ENCODE measurements at places on chromosomes 16 and 17.

- DNase-seq = no peak
Measured at GRCh38 chr17:40577611-40578065, 12.4 kb upstream of the CCR7 start.

- no peak for DNase-seq
Measured at GRCh38 chr16:50841081-50841886, 99.4 kb downstream of the CYLD start.

DNA sequence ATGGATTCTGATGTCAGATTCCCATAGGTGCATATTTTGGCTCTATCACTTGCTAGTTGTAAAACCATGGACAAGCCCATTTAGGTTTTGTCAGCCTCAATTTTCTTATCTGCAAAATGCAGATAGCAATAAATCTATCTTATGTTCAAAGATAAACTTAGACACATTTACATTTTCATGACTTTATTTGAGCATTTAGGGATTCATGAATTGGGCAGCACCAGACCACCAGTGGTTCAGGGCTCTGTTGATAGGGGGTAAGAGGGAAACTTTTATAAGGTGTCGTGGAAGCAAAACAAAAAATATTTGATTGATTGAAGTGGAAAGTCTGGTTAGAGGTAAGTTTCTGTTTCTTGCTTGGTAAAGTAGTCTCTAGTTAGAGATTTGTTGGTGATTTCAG lies 17.3 kb downstream of the ARHGAP44 start:
- no peak for DNase-seq

- DNase-seq = no peak
Measured at GRCh38 chr16:51967646-51968045, 579.3 kb downstream of the TOX3 start.

DNA sequence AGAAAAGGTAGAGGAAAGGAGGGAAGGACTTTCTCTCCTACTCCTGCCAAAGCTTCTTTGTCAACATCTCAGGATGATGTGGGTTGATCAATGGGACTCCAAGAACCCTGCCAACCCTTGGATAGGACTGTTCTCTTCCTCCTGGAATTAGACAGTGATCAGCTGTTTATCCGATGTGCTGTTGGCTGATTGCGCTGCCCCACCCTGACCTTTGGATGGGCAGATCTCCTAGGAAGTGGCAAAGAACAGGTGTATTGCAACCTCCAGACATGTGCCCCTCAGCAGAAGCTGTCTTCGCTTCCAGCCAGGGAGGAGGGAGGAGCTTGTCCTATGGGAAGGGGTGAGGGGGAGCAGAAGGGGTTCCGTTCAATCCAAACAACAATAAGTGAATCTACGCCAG lies 30.5 kb downstream of the SLC5A11 start:
- no peak for DNase-seq

DNA sequence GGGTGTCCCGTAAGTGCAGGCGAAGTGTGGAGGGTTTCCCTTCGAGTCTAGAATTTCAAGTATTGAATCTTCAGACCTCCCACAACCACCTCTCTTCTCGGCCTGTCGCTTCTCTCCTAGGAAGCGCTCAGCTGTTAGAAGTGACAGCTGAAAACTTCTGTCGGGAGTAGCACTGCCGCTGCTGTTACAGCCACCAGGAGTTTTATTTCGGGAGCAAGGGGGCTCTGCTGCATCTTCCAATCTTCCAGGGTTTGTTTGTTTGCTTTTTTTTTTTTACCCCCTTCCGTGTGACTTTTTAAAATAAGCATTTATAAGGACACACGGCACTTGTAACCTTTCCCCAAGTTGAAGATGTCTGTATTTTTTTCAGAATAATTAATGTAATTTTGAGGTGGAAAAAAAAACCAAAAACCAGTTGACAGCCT lies 767 bp downstream of the RPS6KB1 start:
- DNase-seq = peak; percentile 41

- peak; percentile 24 for DNase-seq
Measured at GRCh38 chr17:50421308-50422051, 4.5 kb upstream of the ACSF2 start.

DNA sequence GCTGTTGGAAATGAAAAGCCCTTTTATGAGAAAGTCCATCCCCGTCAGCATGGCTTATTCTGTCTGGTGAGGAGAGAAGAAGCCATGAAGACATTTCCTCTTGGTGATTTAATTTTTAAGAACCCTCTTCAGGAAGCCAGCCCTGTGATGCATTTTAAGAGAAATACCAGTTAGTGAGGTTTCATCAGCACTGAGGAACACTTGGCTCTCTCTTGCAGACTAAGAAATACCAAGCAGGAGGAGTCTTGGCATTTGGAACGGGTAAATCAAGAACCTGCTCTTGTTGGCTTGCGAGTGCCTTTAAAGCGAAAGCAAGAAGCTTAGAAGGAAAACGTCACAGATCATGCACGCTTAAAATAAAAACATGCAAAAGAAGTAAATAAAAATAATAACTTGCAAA lies 17.5 kb downstream of the RAB11FIP3 start:
- DNase-seq = no peak

DNA sequence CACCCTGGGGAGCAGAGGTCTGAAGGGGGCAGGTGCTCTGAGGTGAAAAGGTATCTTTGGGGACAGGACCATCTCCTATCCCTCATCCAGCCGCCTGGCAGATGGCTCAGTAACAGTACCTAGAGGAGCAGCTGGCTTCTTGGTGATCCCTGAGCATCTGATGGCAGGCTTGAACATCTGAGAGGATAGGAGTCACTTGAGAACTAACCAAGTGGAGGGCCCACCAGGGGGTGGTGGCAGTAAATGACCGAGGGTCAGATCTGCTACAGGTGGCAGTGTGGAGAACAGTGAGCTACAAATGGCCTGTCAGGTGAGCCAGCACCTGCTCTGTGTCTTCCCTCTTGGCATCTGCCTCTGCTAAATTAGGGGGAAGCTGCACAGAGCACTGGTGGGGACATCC lies 13.8 kb downstream of the HROB start:
- DNase-seq = no peak

GRCh38 chr16:66695471-66695934 lies 1.0 kb downstream of the CMTM4 start:
- no peak for DNase-seq

- DNase-seq = no peak
Measured at GRCh38 chr17:28407130-28407973, 1.3 kb upstream of the SLC46A1 start.

- no peak for DNase-seq
Measured at GRCh38 chr17:18115517-18115916, 7.0 kb downstream of the MYO15A start.

DNA sequence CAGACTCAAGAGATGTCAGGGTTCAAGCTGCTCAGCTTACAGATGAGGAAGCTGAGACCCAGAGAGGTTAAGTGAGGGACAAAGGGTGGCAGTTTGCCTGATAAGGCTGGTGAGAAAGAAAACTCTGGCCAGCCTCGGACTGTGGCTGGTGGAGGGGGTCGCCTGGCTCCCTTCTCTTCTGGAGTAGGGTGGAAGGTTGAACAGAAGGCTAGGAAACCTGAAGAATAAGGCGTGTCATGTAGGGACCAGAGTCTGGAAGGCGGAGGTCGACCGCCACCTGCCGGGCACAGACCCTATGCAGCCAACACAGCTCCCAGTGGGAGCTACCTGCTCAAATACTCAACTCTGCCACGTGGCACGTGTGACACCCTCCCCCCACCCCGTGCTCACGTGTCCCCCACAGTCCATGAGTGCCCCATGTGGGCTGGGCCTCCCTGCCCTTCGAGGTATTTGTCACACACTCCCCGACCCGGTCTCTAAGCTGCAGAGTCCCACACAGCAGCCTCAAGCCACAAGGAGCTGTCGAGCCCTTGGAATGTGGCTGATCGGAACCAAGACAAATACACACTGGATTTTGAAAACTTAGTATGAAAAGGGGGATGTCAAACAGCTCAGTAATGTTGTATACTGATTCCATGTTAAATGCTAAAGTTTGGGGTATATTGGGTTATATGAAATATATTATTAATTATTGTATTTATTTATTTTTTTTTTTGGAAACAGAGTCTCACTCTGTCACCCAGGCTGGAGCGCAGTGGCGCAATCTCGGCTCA lies 11.8 kb downstream of the HID1 start:
- no peak for DNase-seq

DNA sequence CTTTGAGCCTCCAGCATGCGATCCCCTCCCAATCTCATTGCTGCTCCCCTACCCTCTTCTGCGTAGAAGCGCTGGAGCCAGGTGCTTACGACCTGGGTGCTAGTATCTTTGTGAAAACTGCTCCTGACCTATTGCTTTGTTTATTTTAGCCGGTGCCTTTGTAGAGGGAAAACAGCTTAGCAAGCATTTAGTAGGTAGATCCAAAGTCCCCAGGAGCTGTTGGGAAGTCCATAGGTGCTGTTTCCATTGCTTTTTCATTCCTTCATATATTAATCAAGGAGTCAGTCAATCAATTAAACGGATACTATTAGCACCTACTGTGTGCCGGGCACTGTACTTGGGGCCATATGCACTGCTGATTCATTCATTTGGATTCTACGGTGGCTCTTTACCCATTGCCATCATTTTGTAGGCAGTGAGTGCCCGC lies 497.6 kb downstream of the WWOX start:
- no peak for DNase-seq

- no peak for DNase-seq
Measured at GRCh38 chr16:11140867-11141266, 115.1 kb downstream of the SOCS1 start.

Measured in EL (cell line).